AG08395 (cell line): ENCODE measurements at places on chromosomes 2 and 18.

DNA sequence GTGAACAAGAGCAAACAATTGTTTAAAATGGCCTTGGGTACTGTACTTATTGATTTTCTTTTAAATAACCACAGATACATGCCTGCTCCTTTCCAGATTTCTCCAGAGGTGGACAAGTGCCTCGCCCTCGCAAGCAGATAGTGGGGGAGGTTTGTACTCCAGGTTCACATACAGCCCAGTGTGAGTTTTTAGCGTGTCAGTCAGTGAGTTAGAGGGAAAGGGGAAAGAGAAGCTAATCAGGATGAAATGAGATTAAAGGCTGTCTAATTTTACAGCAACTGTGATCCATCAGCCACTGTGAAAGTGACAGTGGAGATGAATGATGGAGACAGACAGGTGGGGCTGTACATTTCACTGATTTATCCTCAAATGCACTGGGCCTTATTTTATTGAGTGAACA is 74.7 kb downstream of the KLHL14 start:
- DNase-seq: no peak

- DNase-seq: no peak
Measured at GRCh38 chr18:70762812-70763211, 474.0 kb downstream of the SOCS6 start.

DNA sequence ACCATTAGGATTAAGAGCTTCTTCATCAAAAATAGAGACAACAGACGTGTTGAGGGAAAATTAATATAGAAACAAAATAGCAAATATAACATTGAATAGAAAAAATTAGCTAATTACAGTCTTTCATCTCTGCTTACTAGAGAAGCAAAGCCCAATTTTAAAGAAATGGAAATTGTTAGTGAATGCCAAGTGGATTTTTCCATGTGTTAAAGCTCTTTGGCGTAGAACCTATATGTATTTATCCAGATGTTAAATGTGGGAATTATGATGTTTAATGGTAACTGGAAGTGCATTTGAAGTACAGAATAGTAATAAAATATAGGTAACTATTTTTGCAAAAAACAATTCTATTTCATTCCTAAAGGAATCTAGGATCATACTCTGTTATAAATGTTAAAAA is 212.0 kb upstream of the COL3A1 start:
- no peak for DNase-seq

DNA sequence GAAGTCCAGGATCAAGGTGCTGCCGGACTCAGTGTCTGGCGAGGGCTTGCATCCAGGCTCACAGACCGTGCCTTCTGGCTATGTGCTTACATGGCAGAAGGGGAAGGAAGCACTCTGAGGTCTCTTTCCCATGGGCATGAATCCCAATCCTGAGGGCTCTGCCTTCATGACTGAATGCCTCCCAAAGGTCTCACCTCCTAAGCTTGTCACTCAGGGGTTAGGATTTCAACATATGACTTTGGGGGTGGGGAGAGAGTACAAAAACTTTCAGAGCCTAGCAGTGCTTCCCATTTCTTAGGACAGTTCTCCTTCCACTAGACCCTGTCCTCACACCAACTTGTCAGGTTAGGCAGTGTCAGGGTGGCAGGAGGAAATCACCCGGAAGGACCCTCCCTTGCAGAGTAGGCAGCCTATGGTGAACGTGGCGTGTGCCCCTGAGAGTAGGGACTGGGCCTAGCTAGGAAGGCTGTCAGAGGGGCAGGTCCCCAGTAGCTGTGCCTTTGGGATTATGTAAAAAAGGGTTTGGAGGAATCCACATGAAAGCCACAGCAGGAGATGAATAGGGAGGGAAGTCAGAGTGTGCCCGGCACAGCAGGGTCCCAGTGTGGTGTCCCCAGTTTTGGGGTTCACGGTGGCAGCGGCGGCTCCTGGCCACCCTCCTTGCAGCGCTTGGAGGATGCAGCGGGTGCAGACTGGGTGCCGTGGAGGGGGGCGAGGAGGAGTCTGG is 233.3 kb downstream of the LDLRAD4 start:
- no peak for DNase-seq

GRCh38 chr2:12688091-12688490 is 28.6 kb upstream of the TRIB2 start:
- no peak for DNase-seq

DNA sequence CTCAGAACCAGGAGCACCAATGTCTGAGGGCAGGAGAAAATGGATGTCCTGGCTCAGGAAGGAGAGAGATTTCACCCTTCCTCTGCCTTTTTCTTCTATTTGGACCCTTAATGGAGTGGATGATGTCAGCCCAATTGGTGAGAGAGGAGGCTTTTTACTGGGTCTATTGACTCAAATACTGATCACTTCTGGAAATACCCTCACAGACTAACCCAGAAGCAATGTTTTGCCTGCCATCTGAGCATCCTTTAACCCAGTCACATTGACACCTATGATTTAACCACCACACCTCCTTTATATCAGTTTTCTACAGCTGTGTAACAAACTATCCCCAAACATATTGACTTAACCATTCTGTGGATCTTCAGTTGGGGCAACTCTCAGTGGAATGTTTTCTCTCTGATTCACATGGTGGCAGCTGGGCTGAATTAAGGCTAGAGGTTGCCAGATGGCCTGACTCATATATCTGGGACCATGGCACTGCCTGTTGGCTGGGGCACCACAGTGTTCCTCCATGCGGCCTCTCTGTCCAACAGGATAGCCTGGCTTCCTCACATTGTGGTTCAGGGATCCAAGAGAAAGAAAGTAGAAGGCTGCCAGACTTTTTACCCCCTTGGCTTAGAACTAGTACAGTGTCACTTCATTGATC is 18.2 kb upstream of the MBOAT2 start:
- peak; percentile 43 for DNase-seq

DNA sequence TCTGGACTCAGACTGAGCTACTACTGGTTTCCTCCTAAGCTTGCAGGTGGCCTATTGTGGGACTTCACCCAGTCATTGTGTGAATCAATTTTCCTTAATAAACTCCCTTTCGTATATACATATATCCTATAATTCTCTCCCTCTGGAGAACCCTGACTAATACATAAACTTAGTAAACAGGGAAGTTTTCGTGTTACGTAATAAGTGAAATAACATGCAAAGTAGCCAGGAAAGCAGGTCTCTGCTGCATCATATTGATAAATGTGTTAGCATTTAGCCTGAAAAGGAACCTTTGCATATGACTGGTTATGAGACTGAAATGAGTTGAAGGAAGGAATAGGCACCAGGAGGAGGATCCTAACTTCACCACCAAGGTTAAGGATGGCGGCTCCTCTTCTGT is 527.2 kb upstream of the FAM98A start:
- DNase-seq: no peak

- no peak for DNase-seq
Measured at GRCh38 chr2:162298669-162299335, 19.7 kb downstream of the IFIH1 start.

DNA sequence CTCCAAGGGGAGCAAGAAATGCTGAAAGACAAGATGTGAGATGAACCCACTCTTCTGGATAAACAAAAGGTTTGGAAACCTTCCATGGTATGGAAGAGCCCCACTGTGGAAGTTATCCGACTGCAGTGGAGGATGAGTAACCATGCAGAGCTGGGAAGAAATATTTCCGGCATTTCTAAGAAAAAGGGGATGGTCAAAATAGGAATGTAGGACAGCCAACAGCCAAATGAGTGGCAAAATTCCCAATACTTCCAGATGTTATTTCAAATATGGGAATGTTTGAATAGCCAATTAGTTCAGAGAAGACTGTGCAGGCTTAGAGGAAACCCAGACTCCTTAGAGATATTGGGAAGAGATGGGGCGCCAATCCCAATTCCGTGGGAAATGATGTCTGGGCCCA is 246.8 kb downstream of the RAD51AP2 start:
- DNase-seq: no peak

GRCh38 chr18:10072671-10073175 is 158.9 kb downstream of the VAPA start:
- DNase-seq: peak; percentile 72

GRCh38 chr2:159165048-159165447 is 121.5 kb downstream of the WDSUB1 start:
- DNase-seq: no peak

GRCh38 chr2:48724278-48724677 is 31.2 kb downstream of the LHCGR start:
- no peak for DNase-seq

DNA sequence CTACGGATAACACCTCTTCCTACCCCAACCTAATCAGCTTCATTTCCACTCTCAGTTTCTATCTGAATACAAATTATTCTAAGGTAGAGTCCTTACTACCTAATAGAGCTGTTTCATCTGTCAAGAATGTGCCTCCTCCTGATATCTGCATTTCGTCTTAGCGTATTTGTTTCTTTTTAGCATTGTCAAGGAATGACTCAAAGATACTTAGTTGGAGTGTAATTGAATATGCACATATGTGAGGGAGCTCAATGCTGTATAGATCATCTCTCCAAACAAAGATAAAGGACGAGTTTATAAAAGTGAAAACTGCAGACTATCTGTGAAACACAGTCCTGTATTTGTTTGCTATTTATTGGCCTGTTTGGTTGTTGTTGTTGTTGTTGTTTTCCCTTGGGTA is 2059.4 kb upstream of the CELF4 start:
- DNase-seq: no peak

DNA sequence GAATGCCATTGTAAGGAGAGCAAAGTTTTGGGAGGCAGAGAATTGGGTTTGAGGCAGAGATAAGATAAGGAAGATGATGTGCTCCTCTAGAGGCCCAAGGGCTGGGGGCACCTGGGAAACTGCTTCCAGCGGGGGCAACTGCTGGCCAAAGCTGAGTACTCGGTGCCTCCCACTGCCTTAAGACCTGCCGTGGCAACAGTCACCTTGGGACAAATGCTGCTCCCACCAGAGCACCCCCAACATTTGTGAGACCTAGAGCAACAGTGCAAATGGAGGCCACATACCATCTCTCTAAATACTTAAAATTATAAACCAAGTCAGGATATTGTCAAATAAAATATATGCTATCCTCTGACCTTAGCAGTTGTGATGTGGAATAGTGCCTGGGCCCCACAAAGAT is 127.1 kb downstream of the CAPN13 start:
- DNase-seq: no peak

- no peak for DNase-seq
Measured at GRCh38 chr2:201483342-201483741, 31.8 kb downstream of the STRADB start.

DNA sequence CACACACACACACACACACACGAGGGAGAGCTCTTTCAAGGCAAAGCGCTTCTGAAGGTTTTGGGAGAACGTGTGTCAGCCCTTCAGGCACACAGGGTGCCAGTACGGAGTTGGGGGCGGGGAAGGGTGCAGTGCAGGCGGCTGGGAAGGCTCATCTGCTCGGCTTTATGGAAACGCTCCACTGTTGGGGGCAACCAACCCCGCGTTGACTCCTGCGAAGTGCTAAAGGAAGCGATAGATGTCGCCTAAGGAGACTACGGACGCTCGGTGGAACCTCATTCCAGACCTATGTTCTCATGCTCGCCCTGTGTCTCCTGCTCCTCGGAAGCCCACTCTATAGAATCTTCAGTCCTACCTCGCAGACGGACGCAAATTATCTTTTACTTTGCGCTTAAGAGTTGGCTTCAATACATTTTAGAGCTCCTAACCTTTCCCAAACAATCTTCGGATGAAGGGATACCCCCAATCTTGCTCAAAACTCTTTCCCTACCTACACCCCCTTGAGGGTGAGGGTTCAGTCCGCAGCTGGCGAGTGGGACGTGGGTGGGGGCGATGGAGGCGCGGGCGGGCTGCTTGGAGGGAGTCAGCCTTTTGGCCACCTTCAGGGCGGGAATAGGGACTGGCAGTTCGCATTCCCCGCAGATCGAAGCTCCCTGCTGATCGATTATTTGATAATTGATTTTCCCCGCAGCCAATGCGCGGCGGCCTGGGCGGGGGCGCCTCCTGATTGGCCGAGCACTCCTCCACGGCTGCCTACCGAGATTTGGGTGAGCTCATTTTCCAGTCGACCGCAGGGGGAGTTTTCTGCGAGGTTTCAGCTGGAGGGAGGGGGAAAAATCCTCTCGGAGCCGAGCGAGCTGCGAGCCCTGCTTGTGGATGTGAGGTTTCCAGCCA is 1.9 kb upstream of the MEIS1 start:
- peak; percentile 93 for DNase-seq

- DNase-seq: no peak
Measured at GRCh38 chr2:144010096-144010836, 509.7 kb downstream of the ZEB2 start.

DNA sequence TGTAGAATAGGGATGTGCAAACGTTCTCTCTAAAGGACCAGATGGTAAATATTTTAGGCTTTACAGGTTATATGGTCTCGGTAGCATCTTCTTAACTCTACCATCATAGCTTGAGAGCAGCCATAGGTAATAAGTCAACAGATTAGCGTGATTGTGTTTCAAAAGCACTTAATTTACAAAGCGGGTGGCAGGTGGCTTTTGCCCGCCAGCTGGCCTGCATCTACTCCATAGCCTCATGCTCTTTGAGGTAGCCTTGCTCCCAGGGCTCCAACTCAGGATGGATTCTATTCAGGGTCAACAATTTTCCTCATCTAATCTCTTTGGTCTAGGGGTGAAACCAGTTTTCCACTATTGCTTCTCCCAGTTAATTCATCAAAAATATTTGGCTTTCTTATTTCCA is 5.0 kb upstream of the ATP9B start:
- no peak for DNase-seq

- DNase-seq: no peak
Measured at GRCh38 chr2:221753401-221753800, 181.3 kb upstream of the EPHA4 start.

DNA sequence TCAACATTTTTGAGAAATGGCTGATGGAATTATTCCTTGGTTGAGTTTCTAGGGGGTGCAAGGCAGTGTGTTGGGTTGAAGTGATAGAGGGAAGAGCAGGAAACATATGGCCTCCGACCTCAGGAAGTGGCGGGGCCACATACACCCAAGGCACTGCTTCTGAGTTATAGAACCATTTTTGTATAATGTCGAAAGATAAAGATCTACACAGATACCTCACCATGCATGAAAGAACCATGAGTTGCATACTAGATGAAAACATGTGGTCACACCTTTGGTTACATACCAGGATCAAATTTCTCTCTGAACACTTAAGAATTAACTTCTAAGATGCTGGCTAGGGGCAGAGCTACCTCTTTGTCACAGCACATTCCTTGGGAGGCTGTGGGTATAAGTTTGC is 23.2 kb downstream of the LAMA3 start:
- no peak for DNase-seq

GRCh38 chr2:105768961-105769452 is 24.3 kb downstream of the NCK2 start:
- no peak for DNase-seq

DNA sequence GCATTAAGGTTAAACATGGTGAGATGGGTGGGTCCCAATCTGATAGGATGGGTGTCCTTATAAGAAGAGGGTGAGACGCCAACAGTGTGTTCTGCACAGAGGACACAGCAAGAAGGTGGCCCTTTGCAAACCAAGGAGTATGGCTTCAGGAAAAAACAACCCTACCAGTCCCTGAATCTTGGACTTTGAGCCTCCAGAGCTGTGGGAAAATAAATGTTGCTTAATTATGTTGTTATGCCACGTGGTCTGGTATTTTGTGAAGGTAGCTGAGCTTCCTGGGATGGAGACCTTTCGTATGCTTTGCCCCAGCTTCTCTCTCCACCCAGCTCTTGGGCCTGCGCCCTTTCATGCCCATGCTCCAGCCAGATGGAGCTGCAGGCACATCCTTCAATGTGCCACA is 114.2 kb upstream of the EPC2 start:
- no peak for DNase-seq
